ENCODE measurements at places on chromosomes 4 and X.

DNA sequence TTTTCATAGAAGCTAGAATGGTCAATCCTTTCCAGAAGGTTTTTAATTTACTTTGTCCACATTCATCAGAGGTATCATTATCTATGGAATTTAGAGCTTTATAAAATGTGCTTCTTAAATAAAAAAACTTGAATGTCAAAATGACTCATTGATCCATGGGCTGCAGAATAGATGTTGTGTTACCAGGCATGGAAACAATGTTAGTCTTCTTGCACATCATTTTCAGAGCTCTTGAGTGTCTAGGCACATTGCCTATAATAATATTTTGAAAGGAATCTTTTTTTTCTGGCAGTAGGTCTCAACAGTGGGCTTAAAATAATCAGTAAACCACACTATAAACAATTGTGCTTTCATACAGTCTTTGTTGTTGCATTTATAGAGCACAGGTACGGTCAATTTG lies 200.3 kb downstream of the FAT4 start:
- no peak for DNase-seq

GRCh38 chr4:113760094-113760794 lies 1.3 kb downstream of the CAMK2D start:
- no peak for DNase-seq

- DNase-seq, result no peak
Measured at GRCh38 chrX:74338852-74339251, 34.9 kb downstream of the ZCCHC13 start.

- DNase-seq, result no peak
Measured at GRCh38 chr4:122960611-122961000, 38.2 kb upstream of the NUDT6 start.

DNA sequence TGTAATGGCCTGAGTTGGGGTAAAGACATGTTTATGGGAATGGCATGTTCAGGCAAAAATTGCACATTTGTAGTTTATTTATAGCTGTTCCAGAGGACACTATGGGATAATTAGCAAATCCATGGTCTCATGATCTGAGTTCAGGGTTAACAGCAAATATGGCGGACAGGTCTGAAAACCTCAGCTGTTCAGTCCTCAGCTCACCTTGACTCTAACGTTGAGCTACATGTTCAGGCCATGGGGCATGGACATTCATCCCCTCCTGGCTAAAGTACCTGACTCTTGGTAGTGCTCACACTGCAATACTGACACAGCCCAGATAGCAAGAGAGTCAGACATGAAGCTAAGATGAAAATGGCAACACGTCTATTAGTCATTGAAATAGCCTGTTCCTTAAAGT lies 161.6 kb upstream of the GPC4 start:
- no peak for DNase-seq

GRCh38 chr4:165152527-165152926 lies 39.9 kb upstream of the TMEM192 start:
- DNase-seq, result no peak

All from HFF-Myc (cell line).